ENCODE measurements at places on chromosomes 13 and 19.

DNA sequence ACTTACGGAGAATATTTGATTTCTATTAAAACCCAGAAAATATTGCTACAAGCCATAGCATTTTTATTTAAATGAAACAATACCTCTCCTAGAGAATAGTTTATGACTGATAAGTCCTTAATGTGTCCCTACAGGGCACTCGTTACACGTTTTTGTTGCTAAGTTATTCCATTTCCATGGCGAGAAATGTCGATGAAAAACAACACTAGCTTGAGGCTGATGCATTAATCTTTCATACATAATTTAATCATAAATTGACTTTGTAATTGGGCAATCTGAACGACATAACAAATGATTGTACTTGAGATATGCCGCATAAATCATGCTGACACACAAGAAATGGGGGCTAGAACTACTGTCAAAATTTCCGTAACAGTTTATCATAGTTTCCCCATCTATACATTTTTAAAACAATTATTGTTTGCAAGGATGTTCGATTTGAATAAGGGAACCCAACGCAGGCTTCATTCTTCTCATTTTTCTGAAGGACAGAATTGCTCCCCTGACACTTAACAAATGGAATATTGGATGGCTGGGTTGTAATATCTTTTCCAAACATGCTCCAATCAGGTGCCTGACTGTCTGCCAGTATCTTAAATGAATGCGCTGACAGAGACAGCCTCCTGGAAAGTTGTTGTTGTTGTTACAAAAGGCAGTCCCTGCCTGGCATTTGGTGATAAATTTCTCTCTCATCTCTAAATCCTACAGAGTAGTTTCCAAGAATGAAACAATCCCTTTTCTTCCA, 61.9 kb downstream of the FLT1 start:
- DNase-seq: no peak

GRCh38 chr19:42626181-42626580, 31.5 kb upstream of the CEACAM8 start:
- DNase-seq: no peak

DNA sequence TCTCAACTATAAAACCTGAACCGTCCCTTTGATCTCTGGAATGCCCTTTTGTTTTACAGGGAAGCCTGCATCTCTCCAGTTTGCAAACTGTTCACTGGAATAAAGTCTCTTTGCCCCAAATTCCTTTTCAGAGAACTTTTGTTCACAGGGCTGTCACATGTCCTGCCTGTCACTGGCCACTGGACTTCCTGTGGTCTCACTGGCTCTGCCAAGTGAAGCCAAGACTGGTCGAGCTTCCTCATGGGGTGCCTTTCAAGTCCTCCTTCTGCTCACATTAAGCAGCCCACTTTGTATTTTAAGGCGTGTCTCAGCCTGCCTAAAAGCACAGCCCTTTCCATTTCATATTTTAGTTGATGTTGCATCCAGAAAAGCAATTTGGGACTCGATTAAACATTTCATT, 215.7 kb downstream of the KATNAL1 start:
- DNase-seq: no peak

DNA sequence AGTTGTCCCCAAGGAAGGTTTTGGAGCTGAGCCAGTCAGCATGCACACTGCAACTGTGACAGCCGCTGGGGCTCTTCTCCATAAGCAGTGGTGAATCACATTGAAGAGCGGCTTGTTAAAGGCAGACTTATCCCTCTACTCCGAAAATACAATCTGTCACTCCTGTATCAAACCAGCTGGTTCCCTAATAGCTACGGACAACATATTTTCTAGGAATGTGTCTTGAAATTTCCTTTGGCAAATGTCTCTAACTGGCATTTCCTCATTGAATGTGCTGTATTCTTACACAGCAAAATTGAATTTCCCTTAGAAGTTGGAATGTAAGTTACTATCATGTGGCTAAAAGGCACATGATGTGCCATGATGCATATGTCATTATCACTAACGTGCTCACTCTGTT, 104.0 kb upstream of the GPR12 start:
- no peak for DNase-seq

All from retina (tissue), 1 donor.